ENCODE measurements at places on chromosomes 5 and 9. TPM values are rescaled to one million over a fixed set of nuclear protein-coding genes. Genes with fewer than 3 reads are reported as not detected.
A peak's percentile ranks its signal among the peaks of the same experiment; 100 is the strongest.

DNA sequence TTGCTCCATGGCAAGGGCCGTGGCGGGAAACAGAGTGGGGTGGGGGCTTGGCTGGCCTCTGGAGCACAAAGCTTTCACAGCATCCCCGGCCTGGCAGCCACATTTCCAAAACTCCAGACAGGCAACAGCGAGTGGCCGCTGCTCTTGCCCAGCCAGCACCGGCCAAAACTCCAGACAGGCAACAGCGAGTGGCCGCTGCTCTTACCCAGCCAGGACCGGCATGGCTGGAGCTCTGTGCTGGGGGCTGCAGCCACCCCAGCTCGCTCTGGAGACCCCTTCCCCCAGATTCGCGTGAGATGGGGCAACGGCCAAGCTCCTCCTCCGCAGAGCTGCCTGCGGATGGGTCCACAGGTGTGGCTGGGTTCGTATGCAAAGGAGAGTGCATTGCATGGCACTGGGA, 98.5 kb downstream of the COL5A1 start:
- H3K4me1 ChIP-seq: no peaks in the 10 kb centered on the region
- peaks cover 22% of the 10 kb centered on the region for H3K27me3 ChIP-seq
- H3K36me3 ChIP-seq: no peaks in the 10 kb centered on the region
- no peak overlapping the region for H3K4me3 ChIP-seq

GRCh38 chr5:56270058-56270457, 36.9 kb upstream of the ANKRD55 start:
- H3K27ac ChIP-seq: no peak overlapping the region
- DNase-seq: no peak
- H3K27me3 ChIP-seq: no peaks in the 10 kb centered on the region
- no peak overlapping the region for H3K4me3 ChIP-seq
- H3K36me3 ChIP-seq: no peaks in the 10 kb centered on the region

DNA sequence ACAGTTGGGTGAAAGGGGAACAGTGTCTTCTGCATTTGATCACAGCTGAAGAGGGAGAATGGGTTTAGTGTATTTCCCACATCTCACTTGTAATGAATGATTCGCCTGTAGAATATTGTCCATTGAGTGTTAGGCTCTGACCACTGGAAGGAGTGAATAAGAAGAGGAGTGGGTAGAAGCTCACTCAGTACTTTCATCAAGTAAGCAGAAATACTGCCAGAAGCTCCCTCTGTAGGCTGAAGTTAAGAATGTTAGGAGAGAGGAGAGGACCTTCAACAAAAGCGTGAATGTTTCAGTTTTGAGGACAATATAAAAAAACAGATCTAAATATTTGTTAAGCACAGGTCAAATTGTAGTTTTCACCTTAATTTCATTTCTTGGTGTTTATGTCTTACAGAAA, 27.5 kb downstream of the FSD1L start:
- H3K27me3 ChIP-seq: no peaks in the 10 kb centered on the region
- no peaks in the 10 kb centered on the region for H3K36me3 ChIP-seq
- H3K4me1 ChIP-seq: no peaks in the 10 kb centered on the region
- no peak overlapping the region for H3K4me3 ChIP-seq

GIN1 gene
- 18.8 TPM for total RNA-seq

DNA sequence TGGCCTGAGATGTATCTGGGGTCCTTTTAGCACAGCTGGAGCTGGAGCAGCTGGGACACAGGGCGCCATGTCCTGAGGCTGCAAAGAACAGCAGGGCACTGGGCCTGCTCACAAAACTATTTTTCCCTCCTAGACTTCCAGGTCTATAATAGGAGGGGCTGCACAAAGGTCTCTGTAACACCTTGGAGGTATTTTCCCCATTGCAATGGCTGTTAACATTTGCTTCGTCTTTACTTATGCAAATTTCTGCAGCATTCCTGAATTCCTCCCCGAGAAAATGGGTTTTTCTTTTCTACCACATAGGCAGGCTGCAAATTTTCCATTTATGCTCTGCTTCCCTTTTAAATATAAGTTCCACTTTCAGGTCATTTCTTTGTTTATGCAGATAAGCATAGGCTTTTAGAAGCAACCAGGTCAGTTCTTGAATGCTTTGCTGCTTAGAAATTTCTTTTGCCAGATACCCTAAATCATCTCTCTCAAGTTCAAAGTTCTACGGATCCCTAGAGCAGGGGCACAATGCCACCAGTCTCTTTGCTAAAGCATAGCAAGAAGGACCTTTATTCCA, 130.8 kb downstream of the PCSK1 start:
- no peak for DNase-seq
- H3K4me1 ChIP-seq: no peaks in the 10 kb centered on the region
- H3K27me3 ChIP-seq: no peaks in the 10 kb centered on the region
- no peak overlapping the region for H3K27ac ChIP-seq
- no peak overlapping the region for H3K4me3 ChIP-seq
- H3K36me3 ChIP-seq: no peaks in the 10 kb centered on the region

SLC34A1 gene
- total RNA-seq: not detected

DNA sequence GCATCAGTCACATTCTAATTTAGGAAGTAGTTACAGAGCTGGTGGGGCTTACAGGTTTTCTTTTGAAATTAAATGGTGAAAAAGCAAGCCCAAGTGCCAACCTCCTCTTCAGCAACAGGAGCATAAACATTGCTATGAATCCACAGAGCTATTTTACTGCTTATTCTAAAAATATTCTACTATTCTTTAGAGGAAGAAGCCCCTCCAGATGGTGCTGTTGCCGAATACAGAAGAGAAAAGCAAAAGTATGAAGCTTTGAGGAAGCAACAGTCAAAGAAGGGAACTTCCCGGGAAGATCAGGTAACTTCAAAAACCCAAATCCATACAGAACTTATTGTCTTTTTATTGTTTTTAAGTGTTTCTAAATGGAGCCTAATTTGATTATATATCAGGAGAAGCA, 202.8 kb downstream of the CWC27 start:
- no peaks in the 10 kb centered on the region for H3K4me1 ChIP-seq
- no peak overlapping the region for H3K4me3 ChIP-seq
- no peaks in the 10 kb centered on the region for H3K27me3 ChIP-seq

DNA sequence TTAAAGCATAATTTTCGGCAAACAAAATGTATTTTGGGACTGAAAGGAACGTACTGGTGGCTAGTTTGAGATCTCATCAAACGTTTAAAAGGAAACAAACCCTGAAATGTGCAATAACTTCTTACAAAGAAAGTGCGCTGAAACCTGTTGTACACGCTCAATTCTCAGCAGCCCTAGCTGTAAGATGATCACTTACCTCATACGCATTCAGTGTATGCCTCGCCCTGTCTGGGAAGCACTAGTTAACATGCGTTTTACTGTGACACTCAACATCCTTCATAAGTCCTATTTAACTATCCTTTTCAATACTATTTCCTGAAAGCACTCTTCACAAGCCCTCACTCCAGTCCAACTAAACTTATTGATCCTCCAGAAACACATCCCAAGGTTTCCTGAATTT, 485.0 kb upstream of the EDIL3 start:
- H3K36me3 ChIP-seq: no peaks in the 10 kb centered on the region
- H3K27ac ChIP-seq: no peak overlapping the region
- no peak overlapping the region for H3K4me3 ChIP-seq
- no peaks in the 10 kb centered on the region for H3K27me3 ChIP-seq

- no peaks in the 10 kb centered on the region for H3K4me1 ChIP-seq
- H3K4me3 ChIP-seq: no peak overlapping the region
- no peak for DNase-seq
- H3K27me3 ChIP-seq: no peaks in the 10 kb centered on the region
- no peaks in the 10 kb centered on the region for H3K36me3 ChIP-seq
- no peak overlapping the region for H3K27ac ChIP-seq
These were observed 159.4 kb downstream of the MYO10 start for GRCh38 chr5:16776611-16777251.

ADCY2 gene
- total RNA-seq: not detected

DNA sequence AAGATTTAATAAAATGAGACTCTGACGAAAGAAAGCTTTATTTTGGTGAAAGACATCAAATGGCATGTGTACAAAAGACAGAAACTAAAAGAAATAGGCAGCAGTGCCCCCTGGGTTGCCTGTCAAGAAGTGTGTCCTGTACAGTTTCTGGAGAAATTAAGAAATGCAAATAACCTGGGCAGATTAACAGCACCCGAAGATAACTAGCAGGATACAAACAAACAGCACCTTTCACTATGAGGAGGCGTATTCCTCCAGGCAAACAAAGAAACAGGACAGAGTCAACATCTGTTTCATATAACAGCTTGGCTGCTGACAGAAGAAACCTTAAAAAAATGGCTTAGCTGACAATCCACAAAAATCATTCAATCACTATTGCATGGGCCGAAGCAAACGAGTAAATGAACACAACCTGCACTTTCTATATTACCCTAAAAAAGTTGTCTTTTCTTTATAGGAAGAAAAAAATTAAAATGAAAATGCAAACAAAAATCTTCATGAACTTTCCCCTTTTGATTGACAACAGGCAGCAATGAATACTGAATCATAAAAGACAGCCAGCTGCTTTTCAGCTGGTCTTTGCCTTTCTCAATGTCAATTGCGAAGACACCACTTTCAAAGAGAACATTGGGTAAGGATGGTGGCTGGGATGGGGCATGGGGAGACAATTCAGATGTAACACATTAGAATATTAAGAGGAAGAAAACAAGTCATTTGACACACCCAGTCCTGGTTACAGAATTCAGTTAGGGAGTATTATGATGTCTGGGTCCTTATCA, 162.1 kb downstream of the ARL15 start:
- H3K27me3 ChIP-seq: no peaks in the 10 kb centered on the region
- no peak overlapping the region for H3K4me3 ChIP-seq
- H3K4me1 ChIP-seq: no peaks in the 10 kb centered on the region
- no peaks in the 10 kb centered on the region for H3K36me3 ChIP-seq
- H3K27ac ChIP-seq: no peak overlapping the region

PCDHA7 gene
- not detected for total RNA-seq

DNA sequence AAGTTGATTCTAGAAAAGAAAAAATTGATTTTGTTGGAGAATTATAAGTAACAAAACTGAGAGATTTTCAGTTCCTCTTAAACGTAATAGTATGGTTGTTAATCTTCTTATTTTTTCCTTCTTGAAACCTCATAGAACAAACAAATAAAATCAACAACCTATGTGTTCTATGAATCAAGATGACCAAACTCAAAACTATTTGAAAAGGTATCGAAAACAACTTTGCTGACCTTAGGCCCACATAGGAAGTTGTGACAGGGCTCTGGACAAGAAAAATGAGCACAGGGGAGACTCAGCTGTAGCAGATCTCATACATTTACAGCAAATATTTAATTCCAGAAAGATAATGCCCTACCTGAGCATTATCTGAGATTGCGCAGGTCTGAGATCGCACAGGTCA, 169.4 kb upstream of the CCNH start:
- no peaks in the 10 kb centered on the region for H3K36me3 ChIP-seq
- H3K4me3 ChIP-seq: no peak overlapping the region
- H3K4me1 ChIP-seq: no peaks in the 10 kb centered on the region
- no peaks in the 10 kb centered on the region for H3K27me3 ChIP-seq
- no peak for DNase-seq
- H3K27ac ChIP-seq: no peak overlapping the region

DNA sequence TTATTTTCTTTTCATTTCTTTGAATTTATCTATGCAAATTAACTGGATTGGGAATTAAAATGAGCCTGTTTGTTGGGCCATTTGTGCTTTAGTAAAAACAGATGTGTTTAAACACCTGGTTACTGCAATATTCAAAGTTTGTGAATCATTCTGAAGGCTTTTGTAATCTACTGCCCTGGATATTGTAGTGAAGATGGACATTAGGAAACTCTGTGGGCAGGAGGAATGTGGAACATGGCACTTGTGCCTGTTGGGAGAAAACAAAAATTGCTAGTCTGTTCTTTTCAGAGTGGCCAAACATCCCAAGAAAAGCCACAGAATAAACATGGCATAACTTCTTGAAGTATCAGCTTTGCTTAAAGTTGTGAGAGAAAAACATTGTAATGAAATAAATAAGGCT, 40.8 kb downstream of the CHSY3 start:
- no peak overlapping the region for H3K27ac ChIP-seq
- H3K4me1 ChIP-seq: no peaks in the 10 kb centered on the region
- H3K36me3 ChIP-seq: no peaks in the 10 kb centered on the region
- no peaks in the 10 kb centered on the region for H3K27me3 ChIP-seq

DNA sequence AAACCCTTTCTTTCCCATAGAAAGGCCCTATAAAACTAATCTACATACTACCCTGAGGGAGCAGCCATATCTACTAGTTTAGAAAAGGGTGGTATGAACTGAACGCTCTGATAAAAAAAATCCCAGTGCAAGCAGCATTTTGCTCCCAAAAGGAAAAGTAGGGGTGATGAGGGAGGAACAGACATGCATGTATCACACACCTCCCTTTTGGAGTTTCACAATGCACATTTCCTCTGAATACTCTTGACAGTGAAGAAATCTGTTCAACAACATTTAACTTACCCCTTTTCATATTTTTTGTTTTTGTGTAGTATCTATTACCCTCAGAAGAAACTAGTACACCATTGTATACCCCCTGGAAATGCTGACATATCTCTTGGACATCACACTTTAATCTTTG, 411.4 kb downstream of the MAT2B start:
- no peak for DNase-seq
- H3K36me3 ChIP-seq: no peaks in the 10 kb centered on the region
- H3K27ac ChIP-seq: peak overlapping the region; percentile 27
- no peaks in the 10 kb centered on the region for H3K27me3 ChIP-seq

DNA sequence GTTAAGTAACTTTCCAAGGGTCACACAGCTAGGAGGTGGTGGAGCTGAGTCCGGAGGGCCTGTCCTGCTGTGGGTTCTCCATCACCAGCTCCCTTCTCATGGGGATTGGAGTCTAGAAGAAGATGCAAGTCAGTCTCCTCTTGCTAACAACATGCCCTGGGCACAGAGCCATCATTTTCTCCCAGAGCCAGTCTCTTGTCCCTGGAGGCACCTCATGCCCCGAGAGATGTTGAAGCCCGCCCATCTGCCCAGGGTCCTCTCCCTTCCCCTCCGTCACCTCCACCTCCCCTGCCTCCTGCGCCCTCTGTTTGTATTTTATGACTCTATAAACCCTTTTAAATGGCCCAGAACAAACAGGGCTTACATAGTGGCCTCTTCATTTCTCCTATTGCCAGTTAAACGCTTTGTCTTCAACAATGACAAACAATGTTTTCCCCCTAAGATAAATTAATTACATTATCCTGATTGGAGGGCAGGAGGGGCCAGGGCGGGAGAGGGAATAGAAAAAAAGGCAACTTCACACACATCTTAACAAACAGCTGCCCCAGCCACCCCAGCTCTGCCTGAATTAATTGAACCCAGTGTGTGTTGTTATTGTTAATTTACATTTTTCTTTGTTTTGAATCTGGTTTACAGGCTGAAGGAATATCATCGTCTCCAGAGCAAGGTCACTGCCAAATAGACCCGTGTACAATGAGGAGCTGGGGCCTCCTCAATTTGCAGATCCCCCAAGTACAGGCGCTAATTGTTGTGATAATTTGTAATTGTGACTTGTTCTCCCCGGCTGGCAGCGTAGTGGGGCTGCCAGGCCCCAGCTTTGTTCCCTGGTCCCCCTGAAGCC, 55.8 kb downstream of the ASS1 start:
- H3K27me3 ChIP-seq: no peaks in the 10 kb centered on the region
- H3K4me1 ChIP-seq: no peaks in the 10 kb centered on the region
- DNase-seq: no peak
- H3K36me3 ChIP-seq: no peaks in the 10 kb centered on the region

Measured in T-cell (primary cell).